ENCODE measurements at places on chromosomes 3 and 15.

- no peak for DNase-seq
These were observed 94.8 kb downstream of the FLNB start for GRCh38 chr3:58102976-58103451.

GRCh38 chr15:69762373-69763148, 309.9 kb downstream of the RPLP1 start:
- no peak for DNase-seq

DNA sequence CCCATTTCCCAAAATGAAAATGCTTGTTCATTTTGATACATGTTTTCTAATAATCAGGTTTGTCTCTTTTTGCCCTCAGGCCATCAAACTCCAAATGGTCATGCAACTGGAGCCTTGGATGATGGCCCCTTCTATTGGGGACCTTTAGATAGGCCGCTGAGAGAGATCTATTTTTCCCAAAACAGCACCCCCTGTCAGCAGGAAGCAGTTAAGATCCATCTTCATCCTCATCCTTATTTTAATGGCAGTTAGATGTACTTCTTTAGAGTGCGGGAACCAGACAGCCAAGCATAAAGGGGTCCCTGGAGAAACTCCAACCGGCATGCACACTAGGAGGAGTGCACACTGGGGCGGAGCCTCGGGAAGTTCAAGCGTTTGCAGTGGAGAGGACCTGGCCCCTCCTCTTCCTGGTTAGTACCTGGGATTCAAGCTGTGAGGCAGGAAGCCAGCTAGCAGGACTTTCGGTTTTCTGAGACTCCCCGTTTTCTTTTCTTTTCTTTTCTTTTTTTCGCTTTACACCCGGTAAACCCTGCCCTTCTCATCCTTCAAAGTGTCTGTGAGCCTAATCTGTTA, 31.9 kb upstream of the STRIT1 start:
- no peak for DNase-seq

GRCh38 chr15:90489944-90490343, 39.8 kb upstream of the CRTC3 start:
- DNase-seq: no peak

GRCh38 chr3:184629555-184630160, 68.1 kb downstream of the EPHB3 start:
- no peak for DNase-seq

DNA sequence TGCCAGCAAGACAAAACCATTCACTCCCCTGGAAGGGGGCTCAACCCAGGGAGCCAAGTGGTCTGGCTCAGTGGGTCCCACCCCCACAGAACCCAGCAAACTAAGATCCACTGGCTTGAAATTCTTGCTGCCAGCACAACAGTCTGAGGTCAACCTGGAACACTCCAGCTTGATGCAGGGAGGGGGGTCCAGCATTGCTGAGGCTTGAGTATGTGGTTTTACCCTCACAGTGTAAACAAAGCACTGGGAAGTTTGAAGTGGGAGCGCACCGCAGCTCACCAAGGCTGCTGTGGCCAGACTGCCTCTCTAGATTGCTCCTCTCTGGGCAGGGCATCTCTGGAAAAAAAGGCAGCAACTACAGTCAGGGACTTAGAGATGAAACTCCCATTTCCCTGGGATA, 81.7 kb downstream of the MSL2 start:
- no peak for DNase-seq

DNA sequence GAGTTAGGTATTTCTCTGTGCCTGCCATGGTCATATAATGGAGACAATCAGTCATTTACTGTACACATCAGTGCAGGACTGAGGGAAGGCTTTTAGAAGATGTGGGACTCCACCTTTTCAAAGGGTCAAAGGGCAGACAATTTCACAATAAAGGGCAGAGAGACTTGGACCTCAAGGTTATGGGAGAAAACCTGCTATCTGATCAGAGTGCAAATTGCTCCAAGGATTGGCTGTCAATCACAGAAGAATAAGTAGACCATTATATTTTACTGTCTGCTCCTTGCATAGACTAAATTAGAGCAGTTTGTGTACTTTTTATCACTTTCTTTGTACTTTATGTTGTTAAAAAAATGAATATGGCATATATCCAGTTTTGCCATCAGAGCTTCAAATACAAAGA, 314.9 kb upstream of the ATP11B start:
- DNase-seq: no peak

GRCh38 chr15:81419332-81419943, 45.4 kb upstream of the TMC3 start:
- no peak for DNase-seq

DNA sequence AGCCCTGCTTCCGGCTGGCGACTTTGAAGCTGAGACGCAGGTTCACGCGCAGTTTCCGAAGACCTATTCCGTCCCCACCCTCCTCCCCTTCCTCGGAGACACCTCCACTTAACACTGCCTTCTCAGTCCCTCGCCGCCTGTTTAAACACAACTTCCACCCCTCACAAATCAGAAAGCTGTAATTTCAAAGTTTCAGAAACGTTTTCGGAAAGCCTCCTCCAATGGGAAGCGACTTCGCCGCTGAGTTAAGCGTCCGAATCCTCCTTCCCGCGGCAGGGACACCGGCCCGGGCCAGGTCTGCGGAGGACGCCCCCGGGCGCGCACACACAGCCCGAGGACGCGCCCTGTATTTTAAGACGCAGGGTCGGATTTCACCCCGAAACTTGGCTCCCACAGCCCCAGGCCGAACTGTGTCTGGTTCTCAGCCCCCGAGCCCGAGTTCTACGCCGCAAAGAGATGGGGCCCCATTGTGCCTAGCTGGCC, 559 bp upstream of the LRRN1 start:
- no peak for DNase-seq

DNA sequence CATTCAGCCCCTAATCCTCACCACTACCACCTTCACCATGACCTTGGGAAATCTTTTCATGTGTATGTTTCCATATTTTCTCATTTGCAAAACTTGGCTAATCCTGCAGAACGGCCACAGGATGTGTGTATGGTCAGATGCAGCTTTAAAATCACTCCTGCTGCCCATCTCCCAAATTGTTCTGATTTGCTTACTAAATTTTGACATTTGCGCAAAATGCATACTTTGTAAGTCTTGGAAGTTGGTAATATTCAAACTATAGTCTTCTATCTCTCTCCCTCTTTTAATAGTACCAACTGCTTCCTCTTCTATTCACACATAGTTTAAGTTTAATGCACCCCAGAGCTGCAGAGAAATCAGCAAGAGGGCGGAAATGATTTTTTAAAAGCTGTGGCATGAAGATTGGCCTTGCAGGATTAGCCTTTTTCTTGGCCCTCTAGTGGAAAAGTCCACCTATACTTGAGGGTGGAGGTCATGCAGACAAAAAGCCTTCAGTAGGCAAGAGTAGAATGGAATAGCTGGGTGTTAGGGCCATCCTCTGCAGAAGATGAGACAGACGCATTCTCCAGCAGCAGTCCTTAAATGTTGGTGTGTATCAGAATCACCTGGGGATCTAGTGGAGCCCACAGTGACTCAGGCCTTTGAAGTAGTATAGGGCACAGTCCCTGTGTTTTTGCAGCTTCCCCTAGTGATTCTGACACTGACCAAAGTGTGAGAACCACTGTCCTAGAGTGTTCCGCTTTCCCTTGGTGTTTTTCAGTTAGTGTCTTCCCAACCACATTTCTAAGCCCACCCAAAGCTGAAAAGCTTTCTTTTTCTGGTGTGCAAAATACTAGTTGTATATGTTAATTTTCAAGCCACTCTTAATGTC, 181.7 kb downstream of the CHST2 start:
- no peak for DNase-seq

GRCh38 chr3:11289864-11290263, 17.7 kb downstream of the ATG7 start:
- no peak for DNase-seq

Data from cardiac septum (tissue), 1 donor.